ENCODE measurements at places on chromosomes 12 and 14.

DNA sequence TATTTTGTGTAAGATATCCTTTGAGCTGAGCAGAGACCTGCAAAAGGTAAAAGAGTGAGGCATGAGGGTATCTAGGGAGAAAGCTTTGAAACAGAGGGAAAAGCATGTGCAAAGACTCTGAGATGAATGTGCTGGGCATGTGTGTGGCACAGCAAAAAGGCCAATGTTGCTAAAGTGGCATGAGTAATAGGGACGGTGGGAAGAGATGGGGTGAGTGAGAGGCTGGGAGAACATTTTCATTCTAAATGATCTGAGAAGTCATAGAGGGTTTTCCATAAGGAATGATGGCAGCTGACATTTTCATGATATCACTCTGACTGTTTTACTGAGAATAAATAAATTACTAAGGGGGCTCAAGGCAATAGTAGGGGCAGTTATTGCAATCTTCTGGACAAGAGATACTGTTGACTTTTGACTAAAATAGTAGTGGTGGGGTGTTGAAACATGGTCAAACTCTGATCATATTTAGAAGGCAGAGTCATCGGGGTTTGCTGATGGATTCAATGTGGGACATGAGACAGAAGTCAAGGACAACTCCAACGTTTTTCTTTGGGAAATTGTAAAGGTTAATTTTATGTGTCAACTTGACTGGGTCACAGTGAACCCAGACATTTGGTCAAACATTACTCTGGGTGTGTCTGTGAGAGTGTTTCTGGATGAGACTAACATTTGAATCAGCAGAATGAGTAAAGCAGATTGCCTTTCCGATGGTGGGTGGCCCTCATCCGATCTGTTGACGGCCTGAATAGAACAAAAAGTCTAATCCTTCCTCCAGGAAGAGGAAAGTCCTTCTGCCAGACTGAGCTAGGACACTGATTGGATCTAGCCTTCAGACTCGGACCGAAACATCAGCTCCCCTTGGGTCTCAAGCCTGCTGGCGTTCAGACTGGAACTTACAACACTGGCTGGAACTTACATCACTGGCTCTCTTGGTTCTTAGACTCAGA is 193.9 kb upstream of the PLXNC1 start:
- DNase-seq = no peak

GRCh38 chr12:53969588-53970259 is 3.2 kb upstream of the HOXC11 start:
- DNase-seq = no peak

- DNase-seq = no peak
Observed at GRCh38 chr12:51189790-51190355, 16.9 kb upstream of the TFCP2 start.

DNA sequence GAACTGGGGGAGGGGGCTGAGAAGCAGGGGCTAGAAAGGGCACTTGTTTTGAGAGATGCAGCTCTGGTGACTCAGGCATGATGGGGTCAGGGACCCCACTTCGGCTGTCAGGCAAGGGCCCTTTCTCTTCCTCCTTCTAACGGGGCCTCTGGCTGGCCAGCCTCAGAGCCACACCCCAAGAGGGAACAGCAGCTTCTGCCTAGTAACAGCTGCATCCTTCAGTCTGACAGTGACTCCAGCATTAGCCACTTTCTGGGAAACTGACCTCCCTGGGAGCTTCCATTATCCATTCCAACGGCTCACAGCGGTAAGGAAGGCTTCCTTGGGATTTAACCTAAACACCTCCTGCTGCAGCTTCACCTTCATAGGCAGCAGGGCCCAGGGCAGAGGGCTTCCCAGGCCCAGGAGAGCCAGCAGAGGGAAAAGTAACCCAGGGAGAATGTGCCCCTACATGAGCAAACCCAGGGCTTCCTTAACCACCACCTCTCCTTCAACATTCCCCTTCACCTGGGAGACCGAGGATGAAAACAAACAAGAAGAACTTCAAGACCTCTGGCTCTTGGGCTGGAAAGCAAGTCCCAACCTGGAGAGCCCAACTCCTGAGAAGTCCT is 2.7 kb downstream of the NCKAP5L start:
- no peak for DNase-seq

GRCh38 chr12:61920230-61920629 is 340.0 kb upstream of the USP15 start:
- DNase-seq = no peak

GRCh38 chr12:214003-214741 is at the start of gene SLC6A12:
Gene SLC6A12, minus strand, starts transcription at chr12:214157. Its CDS starts 4,171 bp downstream, at chr12:209986.
- DNase-seq = no peak

- no peak for DNase-seq
Observed at GRCh38 chr12:4518106-4518728, 20.5 kb upstream of the RAD51AP1 start.

GRCh38 chr12:65667932-65668331 is 156.4 kb upstream of the HMGA2 start:
- no peak for DNase-seq

- no peak for DNase-seq
Observed at GRCh38 chr12:19131025-19131444, 1.5 kb downstream of the PLEKHA5 start.

DNA sequence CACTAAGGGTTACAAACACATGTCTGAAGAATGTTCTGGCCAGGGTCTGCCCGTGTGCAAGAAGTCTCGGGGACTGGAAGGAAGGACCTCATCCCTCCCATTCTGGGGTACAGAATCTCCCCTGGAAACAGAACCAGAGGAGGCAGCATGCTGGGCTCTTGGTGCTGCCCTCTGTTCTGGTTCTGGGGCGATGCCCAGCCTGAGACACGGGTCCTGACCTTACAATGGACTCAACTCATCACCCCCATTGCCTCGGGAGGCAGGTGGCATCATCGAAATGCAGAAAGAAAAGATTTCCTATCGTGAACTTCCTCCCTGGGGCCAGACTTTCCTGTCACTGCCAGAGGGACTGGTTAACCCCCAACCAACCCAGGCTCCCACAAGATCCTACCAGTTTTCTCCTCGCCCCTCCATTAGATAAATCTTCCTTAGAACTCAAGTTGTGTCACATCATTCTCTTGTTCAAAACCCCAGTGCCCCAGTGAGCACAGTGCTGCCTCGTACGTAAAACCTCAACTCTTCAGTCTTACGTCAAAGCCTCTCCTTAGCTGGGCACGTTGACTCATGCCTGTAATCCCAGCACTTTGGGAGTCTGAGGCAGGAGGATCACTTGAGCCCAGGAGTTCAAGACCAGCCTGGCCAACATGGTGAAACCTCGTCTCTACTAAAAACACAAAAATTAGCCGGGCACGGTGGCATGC is 52.1 kb downstream of the PSMA6 start:
- DNase-seq = no peak

DNA sequence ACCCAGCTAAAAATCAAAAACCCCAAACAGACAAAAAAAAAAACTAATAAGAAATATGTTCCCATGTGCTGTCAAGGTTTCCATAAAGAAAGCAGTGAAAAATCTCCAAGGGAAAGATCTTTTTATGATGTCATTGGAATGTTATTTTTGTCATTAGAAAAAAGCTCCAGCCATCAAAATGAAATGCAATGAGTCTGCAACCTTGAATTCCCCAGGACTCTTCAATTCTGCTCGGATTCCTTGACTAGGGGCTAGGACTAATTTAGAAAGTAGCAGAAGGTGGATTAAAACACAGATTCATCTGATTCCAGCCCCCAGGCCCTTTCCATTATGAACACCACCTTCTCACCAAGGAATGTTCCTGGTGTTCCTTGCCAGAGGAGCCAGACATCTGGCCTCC is 6.0 kb upstream of the PCNX1 start:
- no peak for DNase-seq

DNA sequence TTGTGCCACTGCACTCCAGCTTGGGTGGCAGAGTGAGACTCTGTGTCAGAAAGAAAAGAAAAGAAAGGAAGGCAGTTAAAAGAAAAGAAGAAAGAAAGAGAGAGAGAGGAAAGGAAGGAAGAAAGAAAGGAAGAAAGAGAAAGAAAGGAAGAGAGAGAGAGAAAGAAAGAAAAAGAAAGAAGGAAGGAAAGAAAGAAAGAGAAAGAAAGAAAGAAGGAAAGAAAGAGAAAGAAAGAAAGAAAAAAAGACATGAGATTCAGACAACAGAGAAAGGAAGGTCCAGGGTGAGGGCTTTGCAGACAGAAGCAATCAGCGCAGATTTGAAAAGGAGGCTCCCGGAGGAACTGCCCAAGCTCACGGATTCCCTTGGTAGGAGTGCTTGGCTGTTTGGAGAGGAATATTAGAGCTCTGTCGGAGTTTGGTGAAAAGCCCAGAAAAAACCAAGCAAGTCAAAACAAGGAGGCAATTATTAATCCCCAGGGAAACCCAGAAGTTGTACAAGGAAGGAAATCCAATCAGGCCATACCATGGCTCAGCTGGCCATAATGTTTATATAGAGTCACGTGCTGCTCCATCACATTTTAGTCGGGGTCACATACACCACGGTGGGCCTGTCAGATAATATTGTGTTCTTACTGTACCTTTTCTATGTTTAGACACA is 11.6 kb upstream of the CCDC85C start:
- no peak for DNase-seq

DNA sequence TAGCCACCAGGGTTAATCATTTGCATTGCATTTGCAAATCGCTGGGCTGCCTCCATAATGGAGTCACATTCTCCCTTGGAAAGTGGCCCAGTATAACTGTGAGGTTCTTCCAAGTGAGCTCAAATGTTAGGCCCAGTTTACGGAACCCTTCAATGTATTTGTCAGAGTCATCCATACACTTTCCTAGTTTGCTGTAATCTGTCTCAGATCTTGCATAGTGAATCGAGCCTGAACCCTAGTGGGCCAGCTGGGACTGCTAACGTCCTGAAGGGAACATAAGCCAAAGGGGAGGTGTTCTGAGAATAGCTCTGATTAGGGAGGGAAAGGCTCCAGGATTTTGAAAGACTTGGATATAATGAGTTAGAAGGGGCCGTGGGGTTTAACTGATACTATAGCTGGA is 406.3 kb downstream of the SLC6A15 start:
- DNase-seq = no peak

GRCh38 chr14:38848243-38848935 is 254.6 kb downstream of the SEC23A start:
- no peak for DNase-seq

GRCh38 chr12:54126029-54126695 is 62.6 kb downstream of the SMUG1 start:
- DNase-seq = no peak

Measured in T-cell (primary cell).